ENCODE measurements at places on chromosomes 7 and 10.

DNA sequence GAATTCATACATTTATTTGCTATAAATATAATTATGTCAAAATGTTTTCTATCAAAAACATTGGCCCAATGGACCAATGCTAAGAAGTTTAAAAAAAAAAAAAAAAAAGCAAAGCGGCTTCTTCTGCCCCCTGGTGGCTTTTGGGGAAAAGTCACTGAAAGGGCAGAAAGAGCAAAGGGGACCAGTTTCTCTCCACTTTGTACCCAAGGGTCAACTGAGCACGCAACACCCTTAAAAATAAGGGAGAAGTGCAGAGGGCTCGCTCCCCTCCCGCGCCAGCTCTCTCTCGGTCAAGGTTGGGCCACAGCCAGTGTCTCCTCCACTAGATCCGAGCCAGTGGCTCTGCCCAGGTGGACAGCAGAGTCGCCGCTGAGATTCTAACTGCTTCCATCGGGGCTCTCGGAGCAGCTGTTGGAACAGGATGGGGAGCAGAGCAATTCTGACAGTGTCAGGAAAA lies 136.4 kb upstream of the FGFR2 start:
- DNase-seq = peak; percentile 43

- DNase-seq = peak; percentile 64
These were observed at the start of gene CH25H for GRCh38 chr10:89207181-89207800. Gene CH25H, minus strand, starts transcription at chr10:89207317. Its CDS starts 25 bp downstream, at chr10:89207292.

DNA sequence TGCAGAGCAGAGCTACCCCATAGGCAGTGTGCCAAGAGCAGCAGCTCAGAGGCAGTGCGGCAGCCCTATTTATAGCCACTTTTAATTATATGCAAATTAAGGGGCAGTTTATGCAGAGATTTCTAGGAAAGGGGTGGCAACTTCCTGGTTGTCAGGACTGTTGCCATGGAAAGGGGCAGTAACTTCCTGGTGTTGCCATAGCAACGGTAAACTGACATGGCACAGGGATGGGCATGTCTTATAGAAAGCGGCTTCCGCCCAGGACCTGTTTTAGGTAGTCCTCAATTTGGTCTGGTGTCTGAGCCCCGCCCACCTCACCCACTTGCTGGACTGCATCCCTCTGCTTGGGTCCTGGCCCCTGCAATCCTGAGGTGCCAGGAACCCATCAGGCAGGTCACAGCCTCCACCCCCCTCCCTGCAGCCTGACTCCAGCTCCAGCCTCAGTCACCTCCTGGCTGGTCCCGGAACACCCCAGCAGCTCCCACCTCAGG lies 115.8 kb downstream of the TMEM130 start:
- DNase-seq = peak; percentile 94

GRCh38 chr7:149859369-149859768 lies 14.4 kb upstream of the ATP6V0E2 start:
- no peak for DNase-seq

GRCh38 chr7:17697128-17697881 lies 243.0 kb downstream of the SNX13 start:
- no peak for DNase-seq

DNA sequence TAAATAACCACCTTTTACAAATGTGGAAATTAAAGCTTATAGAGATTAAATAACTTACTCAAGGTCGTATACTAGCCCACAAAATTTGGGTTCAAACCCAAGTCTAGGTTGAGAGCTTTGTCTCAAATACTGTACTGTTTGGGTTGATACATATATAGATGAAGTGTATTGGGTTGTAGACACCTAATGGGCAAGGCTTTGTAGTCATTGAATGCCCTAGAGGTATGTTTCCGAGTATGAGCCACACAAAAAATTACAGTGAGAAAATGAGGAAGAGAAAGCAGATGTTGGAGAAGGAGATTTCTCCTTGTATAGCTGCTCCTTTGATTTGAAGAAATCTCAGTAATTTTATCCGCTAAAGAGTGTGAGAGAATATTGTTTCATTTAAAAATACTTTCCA lies 60.6 kb downstream of the C1GALT1 start:
- no peak for DNase-seq

- no peak for DNase-seq
These were observed 148.1 kb downstream of the HTR7 start for GRCh38 chr10:90709727-90710126.

- DNase-seq = peak; percentile 54
These were observed 94.6 kb upstream of the MACROH2A2 start for GRCh38 chr10:69957886-69958555.

DNA sequence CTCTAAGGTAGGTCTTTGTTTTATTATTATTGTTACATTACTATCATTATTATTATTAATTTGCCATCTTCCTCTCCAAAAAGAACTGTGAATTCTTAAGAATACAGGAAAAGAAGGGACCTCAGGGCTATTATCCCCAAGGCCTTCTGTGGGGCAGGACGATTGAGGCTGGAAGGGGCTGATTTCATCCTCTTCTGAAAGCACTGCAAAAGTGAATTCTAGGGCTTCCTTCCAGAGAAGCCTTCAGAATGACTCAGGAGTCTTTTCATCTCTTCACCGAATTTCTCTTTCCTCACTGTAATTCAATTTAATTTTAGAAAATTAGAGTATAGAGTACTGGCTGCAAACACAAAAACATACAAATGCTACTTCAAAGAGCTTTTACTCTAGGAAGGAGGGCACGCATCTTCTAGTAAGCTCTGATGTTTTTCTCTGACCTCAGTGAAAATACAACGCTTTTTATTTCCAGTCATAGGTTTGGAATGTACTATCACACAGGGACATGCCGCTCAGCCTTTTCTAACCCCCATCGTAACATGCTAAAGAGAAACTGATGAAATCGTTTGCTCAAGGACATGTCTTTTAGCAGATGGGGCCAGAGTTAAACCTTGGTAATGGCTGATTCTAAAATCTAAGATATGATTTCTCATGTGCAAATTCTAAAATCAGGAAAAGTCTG lies 280.2 kb upstream of the PITRM1 start:
- DNase-seq = no peak

GRCh38 chr10:125137601-125138438 lies 22.5 kb downstream of the CTBP2 start:
- DNase-seq = peak; percentile 82

DNA sequence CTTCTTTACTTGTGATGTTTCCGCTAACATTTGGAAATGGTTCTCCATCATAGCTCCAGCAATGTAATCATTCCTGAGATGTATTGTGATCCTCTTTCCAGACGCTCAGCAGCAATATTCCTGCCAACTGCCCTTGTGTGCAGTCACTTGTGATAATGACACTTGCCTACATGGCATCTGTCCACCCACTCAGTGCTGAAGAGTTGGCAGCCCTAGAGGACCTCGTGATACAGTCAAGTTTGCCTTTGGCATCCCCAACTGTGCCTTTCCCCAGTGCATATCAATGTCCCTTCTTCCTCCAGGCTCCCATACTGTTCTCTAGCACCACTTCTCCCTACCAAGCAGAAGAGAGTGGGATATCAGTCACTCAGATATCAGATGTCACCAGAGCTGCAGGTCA lies 64.9 kb downstream of the MYOF start:
- no peak for DNase-seq

DNA sequence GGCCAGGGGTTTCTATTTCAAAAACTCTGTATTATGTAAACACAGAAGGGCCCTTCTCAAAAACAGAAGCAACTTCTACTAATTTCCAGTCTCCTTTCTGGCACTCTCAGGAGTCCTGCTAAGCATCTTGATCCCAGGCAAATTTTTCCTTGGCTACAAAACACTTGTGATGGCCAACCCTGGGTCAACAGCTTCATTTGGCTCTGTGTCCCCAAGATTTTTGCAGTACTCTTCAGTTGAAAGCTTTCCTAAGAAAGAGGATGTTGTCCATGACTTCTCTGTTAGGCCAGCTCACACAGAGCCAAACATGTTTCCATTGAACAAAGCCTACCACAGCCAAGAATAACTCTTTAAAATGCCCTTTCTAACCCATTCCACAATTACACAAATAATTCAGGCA lies 99.0 kb upstream of the EGR2 start:
- no peak for DNase-seq

DNA sequence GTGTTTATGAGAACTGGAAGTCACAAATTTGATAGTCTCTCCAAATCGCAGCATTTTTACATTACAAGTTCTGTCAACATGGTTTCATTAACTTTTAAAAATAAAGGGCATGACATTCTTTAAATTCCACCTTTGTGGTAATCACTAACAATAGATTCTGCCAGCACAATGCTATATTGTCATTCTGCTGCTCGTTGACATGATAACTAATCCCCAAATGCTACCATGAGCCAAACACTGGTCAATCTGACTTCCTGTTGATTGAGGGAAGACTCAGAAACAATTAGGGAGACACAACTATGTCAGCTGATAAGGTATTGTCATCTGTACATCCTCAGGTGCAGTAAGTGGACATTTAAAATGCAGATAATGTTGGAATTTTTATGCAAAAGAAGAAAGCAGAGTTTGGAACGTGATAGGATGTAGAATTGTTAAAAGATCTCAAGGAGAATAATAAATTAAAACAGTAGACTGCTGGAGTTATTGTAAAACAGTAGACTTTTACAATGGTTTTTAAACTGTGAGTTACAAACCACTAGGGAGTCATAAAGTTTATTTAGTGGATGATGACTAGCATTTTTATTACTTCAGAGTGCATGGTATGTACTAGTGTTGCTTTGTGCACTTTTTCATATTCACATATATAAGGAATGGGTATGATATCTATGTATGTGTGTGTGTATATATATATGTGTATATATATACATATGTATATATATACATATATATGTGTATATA lies 126.4 kb upstream of the DKK1 start:
- no peak for DNase-seq

DNA sequence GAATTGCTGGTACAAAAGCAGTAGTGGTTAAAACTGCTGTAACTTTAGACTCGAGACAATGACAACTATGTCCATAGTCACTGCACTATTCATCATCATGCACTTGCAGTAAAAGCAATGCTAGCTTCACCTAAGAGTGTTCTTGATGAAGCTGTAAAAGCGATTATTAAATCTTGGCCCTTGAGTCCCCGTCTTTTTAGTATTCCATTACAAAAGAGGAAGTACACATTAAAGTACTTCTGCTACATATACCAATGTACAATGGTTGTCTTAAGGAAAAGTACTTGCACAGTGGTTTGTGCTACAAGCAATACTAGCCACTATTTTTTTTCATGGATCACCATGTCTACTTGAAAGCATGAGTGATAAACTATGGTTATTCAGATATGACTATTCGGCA lies 78.3 kb downstream of the ATAD1 start:
- DNase-seq = no peak

DNA sequence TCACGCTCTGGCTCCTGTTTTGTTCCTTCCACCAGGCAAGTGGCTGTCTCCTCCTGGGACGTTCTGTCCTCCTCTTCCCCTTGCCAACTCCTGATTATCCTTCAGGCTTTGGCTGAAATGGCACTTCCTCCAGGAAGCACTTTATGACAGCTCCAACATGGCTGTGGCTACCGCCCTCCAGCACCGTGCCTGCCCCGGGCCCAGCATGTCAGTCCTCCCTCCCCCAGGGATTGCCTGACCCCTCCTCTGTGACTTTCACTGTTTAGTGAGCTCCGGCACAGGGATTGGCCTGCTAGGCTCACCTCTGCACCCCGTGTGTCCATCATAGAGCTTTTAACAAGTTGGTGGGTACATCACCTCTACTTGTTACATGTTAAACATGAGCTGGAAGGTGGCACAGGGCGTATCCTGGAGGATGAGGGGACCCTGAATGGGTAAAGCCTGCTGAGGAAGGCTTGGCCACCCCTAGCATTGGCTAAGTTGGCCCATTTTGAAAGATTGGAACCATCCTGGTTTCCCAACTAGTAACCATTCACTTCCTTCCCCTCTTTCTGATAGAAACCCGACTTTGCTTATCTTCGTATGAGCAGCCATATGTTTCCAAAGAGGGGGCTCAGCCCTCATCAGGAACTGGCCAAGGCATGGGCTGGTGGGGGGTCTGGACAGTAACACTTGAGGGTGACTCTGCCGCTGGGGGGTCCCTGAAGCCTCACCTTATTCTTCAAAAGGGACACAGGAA lies 10.5 kb upstream of the ADAMTS14 start:
- no peak for DNase-seq

- no peak for DNase-seq
These were observed 75.8 kb downstream of the CDCA7L start for GRCh38 chr7:21869785-21870402.

- DNase-seq = no peak
These were observed 86.5 kb upstream of the GRB10 start for GRCh38 chr7:50869108-50869725.

DNA sequence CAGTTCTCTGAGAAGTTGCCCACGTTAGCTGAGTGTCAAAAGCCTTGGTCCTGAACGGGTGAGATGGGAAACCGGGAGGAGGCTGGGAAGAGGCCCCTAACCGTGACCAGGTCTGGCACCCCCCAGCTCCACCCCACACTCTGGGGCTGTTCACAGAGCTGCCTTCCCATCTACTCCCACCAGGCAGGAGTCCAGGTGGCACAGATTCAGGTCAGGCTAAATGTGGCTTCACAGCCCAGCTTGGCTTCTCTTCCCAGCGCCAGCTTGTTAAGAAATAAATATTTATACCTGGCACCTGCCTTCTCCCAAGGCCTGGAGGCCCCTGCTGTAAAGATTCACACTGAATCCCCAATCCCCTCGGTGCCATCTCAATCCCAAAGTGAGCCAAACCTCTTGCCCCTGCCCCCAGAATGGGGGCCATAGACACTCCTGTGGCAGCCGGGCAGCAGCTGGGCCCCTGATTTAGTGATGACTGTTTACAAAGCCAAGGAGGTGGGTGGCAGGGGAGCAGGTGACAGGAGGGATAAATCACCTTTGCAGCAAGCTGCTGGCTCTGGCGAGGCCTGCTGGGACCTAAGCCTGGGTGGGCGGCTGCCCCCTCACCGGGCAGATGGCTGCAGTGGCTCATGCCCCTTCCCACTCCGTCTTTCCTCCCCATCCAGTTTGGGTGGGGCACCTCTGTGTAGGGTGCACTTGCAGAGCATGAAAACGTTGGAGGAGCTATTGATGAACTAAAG lies 72.5 kb downstream of the GOLGA7B start:
- peak; percentile 84 for DNase-seq

DNA sequence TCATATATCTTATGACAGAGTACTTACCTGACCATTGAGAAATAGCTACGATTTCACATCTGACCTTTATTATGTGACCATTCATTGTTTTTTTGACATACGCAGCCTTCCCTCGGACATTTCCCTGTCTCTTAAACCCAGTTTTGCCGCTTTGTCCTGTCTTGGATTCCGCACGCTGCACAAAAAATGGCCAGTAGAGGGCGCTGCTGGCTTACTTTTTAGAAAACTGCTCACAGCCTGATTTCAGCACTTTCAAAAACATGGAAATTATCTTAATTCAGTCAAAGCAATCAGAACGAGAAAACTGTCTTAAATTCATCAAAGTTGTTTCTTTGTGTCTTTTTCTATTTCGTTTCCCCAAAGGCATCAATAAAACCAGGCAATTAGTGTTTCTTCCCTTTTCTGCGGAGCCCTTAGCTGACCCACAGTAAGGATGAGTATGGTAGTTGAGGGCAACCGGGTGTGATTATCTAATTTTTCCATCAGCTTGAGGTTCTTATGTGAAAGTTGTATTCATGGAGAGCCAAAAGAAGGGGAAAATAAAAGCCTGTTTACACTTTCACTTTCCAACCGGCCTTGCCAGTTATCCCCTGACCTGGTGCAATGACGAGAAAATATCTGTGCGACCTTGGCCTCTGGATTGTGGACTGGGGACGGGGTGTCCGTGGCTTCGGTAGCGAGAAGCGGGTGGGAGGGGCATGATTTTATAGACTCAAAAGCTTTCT lies 144.4 kb downstream of the DYNC1I1 start:
- DNase-seq = peak; percentile 90

All from NCI-H69 (cell line).